ENCODE measurements at places on chromosomes 1 and 21. TPM values are rescaled to one million over a fixed set of nuclear protein-coding genes. Genes with fewer than 3 reads are reported as not detected.
A peak's percentile ranks its signal among the peaks of the same experiment; 100 is the strongest.

Gene HTR6
- total RNA-seq, result not detected

DNA sequence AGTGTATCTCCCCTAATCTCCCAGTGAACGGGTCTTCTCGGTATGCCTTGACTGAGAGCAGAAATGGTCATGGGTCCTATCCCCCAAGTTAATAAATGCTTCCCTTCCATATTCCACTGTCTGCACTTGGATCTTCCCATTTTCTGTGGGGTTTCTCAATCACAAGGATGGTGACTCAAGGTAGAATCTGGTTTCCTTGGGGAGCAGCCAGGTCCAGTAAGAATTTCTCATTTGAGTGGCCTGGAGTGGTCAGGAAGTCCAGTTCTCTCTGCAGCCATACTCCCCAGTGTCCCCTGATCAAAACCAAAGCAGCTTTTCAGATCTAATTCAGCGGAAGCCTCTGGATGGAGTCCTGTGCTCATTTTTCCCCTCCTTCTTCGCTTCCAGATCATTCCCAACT lies 14.8 kb upstream of the SLC27A3 start:
- H3K4me3 ChIP-seq, result no peak overlapping the region
- H3K4me1 ChIP-seq, result peaks cover 3% of the 10 kb centered on the region
- peak; percentile 83 for DNase-seq
- H3K27ac ChIP-seq, result no peak overlapping the region

DNA sequence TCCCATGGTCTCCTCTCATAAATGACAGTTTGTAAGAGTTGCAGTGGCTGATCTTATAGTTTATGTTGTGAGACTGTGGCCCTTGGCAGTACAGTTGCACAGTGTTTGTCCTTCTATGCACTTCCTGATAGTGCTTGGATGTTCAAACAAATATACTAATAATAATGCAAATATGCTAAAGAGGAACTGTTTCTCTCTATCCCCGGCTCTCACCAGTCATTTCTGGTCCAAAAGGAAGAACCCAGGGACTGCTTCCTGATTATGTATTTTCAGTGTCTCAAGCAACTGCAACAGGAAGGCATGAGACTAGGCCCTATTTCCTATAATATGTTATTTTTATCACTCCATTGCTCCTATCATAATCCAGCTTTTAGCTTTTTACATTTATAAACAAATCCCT lies 17.0 kb upstream of the SUCO start:
- H3K27ac ChIP-seq, result no peak overlapping the region
- H3K4me1 ChIP-seq, result peaks cover 12% of the 10 kb centered on the region
- no peak overlapping the region for H3K4me3 ChIP-seq
- no peaks in the 10 kb centered on the region for H3K27me3 ChIP-seq

Gene TRIM67
- total RNA-seq, result not detected

DNA sequence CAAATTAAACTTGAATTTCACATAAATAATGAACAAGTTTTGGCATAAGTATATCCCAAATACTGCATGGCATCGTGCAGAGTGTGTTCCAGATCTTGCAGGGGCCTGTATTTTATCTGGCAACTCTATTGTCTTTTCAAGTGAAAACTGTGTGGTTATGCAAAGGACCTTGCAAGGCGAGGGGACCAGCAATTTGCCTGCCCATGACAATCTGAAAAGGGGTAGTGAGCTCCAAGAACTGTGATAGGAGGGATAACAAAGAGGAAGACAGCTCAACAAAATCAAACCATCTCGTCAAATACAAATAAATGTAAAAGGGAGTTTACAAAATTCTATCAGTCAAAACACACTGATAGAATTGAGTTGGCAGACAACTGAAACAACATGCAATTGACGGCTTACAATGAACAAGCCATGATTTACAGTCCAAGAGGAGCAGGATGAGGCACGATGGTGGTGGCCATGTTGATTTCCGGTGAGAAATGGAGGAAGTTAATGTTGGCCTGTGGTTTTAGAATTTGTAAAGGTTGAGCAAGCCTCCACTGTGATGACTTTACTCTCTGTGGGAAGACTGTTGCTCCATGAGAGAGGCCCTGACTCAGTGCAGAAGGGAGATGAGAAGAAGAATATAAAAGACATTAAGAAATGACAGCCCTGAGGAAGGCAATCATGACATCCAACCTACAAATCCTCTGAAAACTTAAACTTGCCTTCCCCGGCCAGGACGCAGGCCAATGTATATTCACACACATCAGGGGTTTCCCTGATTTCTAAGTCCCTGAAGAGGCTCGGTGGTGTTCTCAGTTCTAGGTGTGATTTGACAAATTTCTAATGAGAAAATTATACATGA lies 132.2 kb downstream of the ADSS2 start:
- H3K4me3 ChIP-seq, result no peak overlapping the region
- no peaks in the 10 kb centered on the region for H3K36me3 ChIP-seq
- H3K27me3 ChIP-seq, result no peaks in the 10 kb centered on the region
- H3K4me1 ChIP-seq, result peaks cover 26% of the 10 kb centered on the region
- H3K27ac ChIP-seq, result peak overlapping the region; percentile 83

- H3K4me3 ChIP-seq, result no peak overlapping the region
- peak; percentile 15 for DNase-seq
- H3K27me3 ChIP-seq, result no peaks in the 10 kb centered on the region
- H3K27ac ChIP-seq, result no peak overlapping the region
These were observed 114.6 kb upstream of the ATP1B1 start for GRCh38 chr1:168991667-168992475.

Data from GM23248 (cell line).